ENCODE measurements at places on chromosomes 3 and 15.

DNA sequence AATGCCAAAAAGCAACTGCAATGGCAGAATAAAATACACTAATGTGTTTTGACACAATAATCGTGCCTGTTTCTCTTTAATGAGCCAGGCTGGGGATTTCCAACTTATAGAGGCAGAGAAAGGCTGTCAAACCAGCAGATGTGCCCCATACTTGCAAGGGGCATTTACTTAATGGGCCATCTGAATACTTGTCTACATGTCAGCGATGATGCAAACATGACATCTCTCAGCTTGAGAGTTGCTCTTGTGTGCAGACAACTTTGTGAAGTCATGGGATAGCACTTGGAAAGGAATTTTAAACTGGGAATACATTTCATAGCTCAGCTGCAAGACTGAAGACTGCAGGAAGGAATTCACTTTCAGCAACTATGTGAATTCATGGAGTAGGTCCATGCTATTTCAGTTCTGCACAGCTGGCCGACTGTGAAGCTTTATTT, 127.4 kb upstream of the ADAMTS9 start:
- DNase-seq, result no peak

DNA sequence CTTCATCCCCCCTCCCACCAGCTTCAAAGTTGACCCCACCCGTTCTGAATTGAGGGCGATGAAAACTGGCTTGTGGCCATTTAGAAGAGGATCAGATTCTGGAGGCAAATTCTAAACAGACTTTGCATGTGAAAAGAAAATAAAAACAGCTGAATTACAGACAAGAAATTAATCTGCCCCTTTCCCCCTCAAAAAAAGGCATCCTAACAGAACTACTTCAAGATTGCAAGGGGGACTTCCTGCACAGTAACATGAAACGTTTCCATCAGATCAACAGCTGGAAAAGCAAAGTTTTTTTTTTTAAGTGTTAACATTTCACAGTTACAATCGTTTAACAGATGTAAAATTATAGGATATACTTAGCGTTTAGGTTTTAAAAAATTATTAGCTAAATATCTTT, 229.3 kb downstream of the RORA start:
- DNase-seq, result no peak

- DNase-seq, result peak; percentile 24
Measured at GRCh38 chr15:95446854-95447253, 883.6 kb upstream of the NR2F2 start.

- no peak for DNase-seq
Measured at GRCh38 chr15:40845036-40845435, 1.2 kb downstream of the SPINT1 start.

GRCh38 chr3:181533811-181534210, 177.9 kb upstream of the SOX2 start:
- DNase-seq, result no peak

DNA sequence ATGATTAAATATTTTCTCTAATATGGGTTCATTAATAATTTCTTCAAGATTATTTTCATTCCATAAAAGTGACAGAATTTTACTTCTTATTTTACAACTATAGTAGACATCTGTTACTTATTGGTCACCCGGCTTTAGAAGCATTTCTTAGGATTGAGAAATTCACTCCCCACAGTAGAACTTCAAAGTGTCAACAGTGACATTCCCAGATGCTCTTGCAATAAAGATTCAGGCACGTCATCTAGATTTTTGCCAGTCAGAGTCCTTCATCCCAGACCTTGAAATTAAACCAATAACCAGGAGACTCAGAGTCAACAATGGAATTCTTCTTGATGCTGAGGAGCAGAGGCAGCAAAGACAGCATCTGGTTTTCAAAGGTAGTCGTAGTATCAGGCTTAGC, 190.8 kb downstream of the VGLL3 start:
- DNase-seq, result no peak

DNA sequence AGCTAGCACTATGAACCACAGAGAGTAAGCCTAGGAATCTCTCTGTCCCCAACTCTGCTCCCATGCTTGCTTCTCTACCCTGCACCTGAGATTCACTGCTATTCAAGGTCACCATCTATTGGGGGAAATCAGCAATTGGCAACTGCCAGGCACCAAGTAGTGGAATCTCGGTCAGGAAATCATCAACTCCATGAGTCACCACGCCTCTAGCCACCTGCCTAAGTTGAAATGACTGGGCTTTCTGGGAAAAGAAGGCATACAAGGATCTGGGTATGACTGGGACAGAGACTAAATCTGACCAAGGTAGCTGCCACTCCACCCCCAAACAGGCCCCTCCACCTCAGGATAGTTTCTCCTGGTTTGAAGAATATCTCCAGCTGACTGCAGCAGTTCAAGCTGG, 464.1 kb upstream of the CBLB start:
- no peak for DNase-seq

- no peak for DNase-seq
Measured at GRCh38 chr15:94306700-94307650, 75.6 kb downstream of the MCTP2 start.

GRCh38 chr15:81839387-81839786, 206.4 kb downstream of the MEX3B start:
- no peak for DNase-seq

DNA sequence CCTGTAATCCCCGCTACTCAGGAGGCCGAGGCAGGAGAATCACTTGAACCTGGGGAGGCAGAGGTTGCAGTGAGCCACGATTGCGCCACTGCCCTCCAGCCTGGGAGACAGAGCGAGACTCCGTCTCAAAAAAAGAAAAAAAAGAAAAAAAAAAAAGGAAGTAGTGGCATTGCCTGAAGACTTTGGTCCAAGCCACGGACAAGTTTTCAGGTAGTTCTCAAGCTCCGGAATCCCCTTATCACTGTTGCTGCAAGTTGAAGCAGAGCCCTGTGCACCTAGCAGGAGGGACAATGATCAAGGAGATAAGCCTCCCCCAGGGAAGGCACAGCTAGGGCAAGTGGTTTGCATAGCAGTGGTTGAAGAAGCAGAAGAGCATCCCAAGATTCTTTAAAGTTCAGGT, 97.6 kb downstream of the MEX3B start:
- DNase-seq, result no peak

DNA sequence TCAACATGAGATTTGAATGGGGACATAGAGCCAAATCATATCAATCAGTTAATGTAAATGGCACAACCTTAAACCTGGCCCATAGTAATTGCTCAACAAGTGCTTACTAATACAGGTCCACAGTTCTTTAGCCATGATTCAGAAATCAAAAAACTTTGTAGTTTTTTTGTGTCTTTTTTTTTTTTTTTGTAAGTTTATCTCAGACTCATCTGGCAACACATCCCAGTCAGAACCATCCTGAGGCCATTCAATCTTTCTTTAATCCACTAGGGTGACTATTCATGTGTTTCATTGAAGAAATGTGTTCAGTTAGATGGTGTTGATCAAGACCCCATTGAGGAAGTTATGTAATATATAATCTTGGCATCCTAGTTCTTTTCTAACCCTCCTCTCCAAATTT, 65.4 kb downstream of the ABI3BP start:
- DNase-seq, result no peak

GRCh38 chr3:148999806-149000205, 8.5 kb downstream of the GYG1 start:
- DNase-seq, result no peak

GRCh38 chr3:152193673-152194267, 75.0 kb upstream of the MBNL1 start:
- DNase-seq, result no peak

DNA sequence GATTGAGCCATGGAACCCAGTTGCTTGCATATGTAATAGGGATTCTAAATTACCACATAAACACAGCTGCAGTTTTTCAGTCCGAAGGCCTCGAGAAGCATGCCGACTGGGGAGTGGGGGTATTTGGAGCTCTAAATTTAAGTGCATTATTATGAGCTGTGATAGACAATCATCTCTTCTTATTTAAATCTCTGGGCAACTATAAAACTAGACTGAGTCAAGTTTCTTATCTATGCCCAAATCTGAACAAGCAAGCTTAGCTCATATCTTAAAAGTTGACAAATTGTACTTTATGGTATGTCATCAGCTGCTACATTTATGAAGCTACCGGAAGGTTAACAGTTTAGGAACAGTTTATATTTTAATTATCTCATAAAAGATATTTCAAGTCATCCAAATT, 19.5 kb upstream of the THRB start:
- DNase-seq, result no peak

DNA sequence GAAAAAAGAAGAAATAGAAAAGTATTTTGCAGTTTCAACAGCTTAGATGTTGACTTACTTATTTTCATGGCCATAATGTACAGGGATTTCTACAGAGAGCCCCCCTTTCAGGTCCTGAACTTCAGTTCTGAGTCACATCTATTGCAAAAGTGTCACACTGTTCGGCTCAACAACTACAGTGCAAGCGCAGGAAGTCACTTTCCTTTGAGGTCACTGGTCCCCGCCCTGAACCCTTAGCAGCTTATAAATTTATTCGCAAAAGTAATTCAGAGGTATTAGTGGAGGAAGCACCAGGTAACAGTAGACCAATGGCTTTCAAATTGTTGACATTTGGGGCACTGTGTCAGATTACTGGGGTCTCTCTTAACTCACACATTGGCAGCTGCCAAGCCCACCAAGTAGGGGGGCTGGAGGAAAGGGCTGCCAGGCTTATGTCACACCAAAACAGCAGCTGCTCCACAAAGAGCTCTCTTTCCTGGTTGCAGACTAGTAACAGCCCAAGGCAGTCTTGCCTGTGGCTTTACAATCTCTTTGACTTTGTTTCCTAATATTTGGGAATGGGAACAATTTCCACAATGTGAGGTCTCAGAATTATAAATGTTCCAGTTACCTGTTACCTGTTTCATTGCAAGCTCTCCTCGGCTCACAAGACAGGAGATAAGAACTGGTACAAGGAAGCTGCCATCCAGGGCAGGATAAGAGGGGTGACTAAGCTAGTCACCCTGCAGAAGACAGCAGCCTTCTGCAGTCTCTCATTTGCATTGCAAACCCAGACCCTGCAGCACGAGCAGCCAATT, 130.2 kb upstream of the STRIT1 start:
- no peak for DNase-seq

- no peak for DNase-seq
Measured at GRCh38 chr3:42501321-42501680, 1.1 kb upstream of the VIPR1 start.

- DNase-seq, result no peak
Measured at GRCh38 chr3:170631755-170632488, 46.0 kb upstream of the SLC7A14 start.

DNA sequence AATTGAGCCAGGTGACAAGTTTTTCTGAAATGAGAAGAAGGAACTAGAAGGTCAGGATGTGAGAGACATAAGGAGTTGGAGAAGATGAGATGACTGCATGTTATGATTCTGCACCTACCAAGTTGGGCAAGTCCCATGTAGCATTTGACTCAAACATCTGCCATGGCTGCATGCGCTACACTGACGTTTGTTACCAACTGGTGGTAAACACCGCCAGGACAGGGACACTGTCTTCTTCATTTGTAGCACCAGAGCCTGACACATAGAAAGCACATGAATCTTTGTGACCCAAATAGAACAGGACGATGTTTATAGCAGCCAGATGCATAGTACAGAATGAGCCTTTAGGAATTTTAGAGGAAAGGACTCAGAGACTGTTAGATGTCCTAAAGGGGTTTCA, 236.7 kb downstream of the MYRIP start:
- DNase-seq, result no peak
